Activated T-helper 1 cell treated with anti-CD3 and anti-CD28 coated beads, Interleukin-2, amount 50 U/mL, for 16 hours (primary cell): ENCODE measurements at places on chromosomes 1 and 21.

DNA sequence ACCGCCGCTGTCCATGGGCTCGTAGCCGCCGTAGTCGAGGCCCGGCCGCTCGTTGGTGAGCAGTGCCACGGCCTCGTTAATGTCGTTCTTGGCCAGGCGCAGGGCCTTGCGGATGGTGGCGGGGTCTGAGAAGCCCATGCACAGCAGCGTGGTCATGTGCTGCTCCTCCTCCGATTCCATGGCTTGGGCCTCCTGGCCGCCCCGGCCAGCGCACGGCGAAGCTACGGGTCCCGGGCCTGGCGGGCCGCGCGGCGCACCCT lies 300 bp downstream of the USP24 start:
- DNase-seq = no peak

- no peak for DNase-seq
Measured at GRCh38 chr1:11039351-11040104, 7.5 kb downstream of the MASP2 start.

DNA sequence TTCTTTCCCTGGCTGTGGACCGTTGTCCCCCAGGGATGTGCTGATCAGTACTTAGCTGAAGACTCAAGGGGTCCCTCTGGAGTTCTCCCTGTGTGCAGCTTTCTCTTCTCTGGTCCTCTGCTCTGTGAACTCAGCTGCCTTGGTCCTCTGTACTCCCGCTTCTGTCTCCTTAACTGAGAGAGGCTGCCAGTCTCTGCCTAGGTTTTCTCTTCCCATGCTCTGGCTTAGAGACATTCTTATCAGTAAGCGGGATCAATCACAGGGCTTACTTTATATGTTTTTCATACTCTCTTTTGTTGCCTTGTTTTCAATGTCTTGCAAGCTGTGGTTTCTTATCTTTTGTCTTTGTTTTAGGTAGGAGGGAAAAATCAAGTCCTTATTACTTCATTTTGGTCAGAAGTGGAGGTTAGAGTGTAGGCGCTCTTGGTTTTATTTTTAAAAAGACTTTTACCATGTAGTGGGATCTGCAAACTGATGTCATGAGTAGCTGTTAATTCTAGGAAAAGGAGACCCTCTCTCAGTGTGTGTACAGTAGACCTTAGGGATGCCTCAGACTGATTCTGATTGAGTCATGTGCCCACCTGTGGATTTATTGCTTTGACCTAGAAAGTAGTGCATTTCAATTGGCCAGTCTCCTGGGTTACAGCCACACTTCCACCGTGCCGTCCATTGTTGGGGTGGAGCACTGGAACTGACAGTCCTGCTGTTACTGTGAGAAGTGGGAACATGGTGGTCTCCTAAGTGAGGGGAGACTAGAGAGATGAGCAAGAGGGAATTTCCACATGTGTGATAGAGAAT lies 46.6 kb downstream of the TTC3 start:
- DNase-seq = no peak

DNA sequence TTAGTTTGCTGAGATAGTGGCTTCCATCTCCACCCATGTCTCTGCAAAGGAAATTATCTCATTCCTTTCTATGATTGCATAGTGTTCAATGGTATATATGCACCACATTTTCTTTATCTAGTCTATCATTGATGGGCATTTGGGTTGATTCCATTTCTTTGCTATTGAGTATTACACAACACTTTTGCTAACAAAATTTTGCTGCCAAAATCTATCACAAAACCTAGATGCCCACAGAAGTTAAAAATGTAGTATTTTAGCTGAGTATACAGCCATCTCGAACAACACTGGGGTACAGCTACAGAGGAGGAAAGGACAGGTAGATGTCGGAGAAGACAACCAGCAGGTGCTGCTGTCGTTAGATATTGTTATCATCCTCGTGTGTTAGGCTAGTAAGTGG lies 67.7 kb downstream of the LBR start:
- no peak for DNase-seq

DNA sequence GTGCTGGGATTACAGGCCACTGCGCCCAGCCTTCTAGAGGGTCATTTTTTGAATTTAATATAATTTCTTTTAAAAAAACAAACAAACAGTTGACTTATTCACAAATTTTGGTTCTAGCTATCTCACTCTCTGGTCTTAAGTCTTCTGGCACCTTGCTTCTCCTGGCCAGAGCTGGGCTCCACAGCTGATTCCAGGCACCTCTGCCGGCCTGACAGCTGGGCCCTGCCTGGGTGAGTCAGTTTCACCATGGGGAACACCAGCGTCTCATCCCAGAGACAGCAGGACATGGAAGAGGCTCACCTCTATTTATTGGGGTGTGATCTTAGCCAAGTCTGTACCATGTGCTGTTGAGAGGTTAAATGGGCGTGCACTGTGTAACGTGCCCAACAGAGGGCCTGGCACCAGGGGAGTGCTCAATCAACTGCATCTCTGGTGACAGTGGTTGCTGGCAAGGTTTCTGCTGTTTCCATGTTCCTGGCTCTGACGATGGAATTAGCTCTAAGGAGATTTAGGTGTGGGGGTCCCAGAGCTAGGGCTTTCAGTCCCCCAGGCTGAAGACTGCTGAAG lies 956 bp downstream of the CPLANE2 start:
- peak; percentile 23 for DNase-seq

GRCh38 chr1:113793878-113794834 lies 18.1 kb downstream of the RSBN1 start:
- DNase-seq = no peak

GRCh38 chr1:75625795-75626194 lies 14.9 kb upstream of the SLC44A5 start:
- DNase-seq = no peak

- no peak for DNase-seq
Measured at GRCh38 chr1:13666317-13666716, 33.7 kb upstream of the PRDM2 start.

DNA sequence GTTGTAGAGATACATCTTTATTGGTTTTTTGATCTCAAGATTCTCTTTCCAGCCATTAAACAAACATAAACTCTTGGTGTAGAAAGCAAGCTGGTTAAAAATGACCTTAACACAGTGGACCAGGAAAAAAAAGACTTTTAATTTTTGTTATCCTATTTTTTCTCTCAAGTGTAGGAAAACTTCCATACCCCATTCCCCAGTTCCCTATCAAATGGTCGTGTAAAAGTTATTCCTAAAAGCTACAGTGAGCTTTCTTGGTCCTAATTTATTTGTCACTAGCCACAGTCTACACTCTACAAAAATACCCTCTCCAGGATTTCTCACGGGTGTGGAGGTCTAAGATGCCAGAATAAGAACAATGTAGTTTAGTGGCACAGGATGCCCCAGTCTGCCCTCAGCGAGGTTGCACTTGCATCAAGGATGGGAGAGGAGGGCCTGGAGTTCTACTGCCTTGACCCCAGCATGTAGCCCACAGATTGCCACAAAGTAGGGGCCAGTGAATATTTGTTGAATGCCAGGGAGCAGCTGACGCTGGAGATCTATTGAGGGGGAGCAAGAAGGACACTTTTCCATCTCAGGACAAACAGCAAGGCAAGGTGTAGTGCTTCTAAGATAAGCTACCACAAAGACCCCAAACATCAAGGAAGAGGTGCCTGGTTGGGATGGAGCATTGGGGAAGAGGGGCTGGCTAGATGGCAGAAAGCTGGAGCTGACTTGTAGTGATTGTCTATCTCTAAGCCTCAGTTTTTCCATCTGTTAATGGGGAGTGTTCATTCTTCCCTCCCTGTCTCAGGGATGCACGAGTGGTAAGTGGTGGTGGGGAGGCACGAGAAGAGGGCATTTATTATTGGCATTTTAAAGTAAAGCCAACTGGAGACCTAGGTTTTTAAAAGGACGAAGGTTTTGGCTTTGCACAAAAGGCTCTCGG lies 1.8 kb downstream of the MYCL start:
- DNase-seq = no peak

GRCh38 chr1:5758000-5758858 lies 234.0 kb downstream of the NPHP4 start:
- DNase-seq = no peak

DNA sequence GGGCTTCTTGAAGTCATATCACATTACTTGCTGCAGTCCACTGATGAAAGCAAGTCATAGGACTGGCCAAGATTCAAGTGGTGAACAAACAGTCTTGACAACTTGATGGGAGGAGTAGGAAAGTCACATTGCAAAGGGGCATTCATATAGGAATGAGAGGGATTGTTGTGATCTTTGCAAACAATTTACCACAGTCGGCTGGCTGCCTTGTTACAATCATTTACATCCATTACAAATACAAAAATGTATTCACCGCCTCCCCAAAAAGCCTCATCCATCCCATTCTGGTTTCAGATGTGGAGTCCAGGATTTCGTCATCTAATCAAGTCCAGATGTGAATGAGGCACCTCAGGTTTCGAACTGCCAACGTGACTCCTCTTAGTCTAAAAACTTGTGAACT lies 26.8 kb downstream of the GORAB start:
- DNase-seq = no peak

DNA sequence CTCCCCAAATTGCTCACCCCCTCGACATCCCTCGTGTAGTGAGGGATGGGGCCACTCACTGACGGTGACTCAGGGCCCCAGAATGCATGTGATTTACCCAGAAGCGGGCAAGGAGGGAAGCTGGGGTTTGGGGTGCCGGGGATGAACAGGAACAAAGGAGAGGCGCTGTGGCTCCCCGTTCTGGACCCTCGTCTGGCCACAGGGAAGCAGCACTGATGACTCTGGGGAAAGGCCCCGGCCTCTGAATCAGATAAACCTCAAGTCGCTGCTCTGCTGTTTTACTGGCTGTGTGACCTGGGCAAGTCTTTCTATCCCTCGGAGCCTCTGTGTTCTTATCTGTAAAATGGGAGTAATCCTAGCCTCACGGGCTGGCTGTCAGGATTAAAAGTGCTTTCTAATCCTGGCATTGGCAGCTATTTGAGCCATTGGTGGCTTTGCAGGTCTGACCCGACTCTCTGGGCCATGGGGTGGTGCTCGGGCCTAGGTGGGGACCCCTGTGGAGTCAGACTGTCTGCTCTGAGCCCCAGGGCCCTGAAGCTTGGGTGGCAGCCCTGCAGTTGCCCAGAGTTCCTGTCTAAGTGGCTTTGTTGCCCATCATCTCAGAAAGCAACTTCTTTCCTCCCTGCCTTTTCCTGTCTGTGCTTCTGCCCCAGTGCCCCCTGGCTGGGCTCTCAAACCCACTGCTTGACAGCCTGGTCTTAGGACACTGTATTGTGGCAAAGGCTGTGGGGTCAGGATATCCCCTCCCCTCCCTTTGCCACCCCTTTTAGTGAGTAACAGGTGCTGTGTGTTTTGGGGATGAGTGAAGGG lies 5.5 kb downstream of the TNFRSF1B start:
- no peak for DNase-seq

DNA sequence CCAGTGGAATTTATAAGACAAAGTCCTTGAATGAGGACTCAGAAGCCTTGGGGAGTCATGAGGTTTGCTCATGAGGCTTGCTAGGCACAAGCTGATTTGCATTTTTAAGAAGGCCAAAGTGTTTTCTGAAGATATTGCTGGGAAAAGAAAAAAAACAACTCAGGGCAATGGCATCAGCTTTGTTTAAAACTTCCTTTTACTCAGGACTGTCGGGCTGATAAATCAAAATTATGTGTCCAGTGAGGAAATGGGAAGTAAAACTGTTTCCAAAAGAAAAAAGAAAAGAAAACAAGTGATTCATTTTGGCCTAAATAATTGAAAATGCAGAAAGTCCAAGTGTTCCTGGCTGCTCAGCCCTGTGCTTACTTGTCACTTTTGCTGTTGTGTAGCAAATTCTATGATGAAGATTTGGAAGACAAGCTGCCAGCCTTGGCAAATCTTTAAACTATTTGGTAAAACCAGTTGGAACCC lies 282.4 kb downstream of the HLX start:
- DNase-seq = no peak

DNA sequence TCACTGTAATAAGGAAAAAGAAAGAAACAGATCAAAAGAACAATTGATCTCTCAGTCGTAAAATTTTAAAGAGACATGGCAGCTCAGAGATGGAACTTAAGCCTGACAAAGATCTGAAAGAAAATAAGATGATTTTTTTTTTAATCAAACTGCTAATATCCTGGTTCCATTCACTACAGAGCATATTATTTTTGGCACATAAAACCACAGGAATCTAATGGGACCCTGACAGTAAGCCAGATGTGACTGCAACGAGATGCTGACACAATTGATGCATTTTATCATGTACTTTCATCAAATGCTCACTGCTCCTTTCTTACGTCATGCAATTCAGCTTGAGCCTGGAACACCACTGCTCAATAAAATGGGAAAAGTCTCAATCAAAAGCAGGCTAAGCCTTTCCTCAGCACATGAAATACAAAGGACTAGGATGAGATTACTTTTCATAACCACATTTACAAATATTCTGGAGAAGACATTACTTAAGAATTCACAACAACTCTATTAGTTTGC lies 16.6 kb downstream of the GPATCH2 start:
- DNase-seq = no peak

DNA sequence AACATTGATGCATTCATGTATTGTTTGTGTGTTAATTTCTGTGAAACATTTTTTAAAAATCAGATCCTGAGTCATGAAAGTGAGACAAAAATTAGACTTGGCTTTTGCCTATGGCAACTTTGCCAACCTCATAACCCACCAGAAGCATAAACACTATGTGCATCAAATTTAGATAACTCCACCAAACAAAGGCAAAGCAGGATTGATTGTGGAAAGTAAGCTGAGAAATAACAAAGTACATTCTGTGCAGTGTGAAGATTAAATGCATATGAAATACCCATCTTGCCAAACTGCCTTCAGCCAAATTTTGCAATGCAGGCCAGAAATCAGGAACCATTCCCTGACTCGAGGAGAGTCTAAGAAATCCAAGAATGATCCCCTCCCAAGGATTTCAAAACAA lies 493.4 kb downstream of the AJAP1 start:
- no peak for DNase-seq

- DNase-seq = no peak
Measured at GRCh38 chr1:192724670-192725069, 84.2 kb upstream of the RGS2 start.

DNA sequence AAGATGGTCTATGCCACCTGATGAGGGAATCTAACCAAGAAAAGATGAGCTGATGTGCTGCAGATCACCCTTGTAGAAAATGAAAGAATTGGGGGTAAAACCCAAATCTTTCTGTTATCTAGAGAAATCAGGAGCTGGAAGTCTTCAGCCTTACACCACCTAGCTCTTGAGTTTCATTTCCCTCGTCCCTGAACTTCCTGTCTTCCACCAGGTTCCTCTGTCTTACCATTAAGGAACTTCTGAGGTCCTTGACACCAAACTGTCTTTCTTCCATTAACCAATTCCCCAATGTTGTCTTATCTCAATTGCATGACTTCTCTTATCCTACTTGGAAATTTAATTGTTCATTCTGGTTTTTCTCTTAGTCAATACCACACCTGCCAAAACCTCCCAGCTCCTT lies 31.5 kb downstream of the LPAR3 start:
- no peak for DNase-seq

DNA sequence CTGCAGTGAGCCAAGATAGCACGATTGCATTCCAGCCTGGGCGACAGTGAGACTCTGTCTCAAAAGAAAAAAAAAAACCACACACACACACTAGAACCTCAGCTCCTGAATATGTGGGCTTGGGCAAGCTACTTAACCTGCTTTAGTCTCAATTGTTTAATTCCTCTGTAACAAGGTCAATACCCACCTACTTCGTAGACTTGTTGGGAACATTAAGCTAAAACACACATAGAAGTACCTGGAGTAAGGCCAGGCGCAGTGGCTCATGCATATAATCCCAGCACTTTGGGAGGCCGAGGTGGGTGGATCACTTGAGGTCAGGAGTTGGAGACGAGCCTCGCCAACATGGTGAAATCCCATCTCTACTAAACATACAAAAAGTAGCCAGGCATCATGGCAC lies 77.1 kb downstream of the CLSTN1 start:
- DNase-seq = no peak
